ENCODE measurements at places on chromosomes 6 and 20.

DNA sequence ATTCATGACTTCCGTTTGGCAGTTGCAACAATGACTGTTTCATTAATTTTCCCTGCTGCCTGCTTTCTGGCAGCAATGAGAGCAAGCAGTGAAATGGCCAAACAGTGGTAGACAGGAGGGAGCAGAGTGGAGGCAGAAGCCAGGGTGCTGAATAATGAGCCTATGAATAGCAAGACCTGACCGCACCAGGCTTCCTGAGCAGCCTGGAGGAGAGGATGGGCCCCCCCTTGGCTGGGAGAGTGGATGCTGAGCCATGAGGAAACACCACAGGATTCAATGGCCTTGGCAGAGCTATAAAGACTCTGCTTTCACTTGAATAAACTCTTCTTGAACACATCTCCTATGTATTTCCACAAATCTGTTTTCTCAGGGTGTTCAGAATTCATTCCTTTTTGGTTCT is 68.1 kb upstream of the SNRPB2 start:
- no peak for DNase-seq

GRCh38 chr6:37324131-37325033 is 29.4 kb upstream of the RNF8 start:
- no peak for DNase-seq

DNA sequence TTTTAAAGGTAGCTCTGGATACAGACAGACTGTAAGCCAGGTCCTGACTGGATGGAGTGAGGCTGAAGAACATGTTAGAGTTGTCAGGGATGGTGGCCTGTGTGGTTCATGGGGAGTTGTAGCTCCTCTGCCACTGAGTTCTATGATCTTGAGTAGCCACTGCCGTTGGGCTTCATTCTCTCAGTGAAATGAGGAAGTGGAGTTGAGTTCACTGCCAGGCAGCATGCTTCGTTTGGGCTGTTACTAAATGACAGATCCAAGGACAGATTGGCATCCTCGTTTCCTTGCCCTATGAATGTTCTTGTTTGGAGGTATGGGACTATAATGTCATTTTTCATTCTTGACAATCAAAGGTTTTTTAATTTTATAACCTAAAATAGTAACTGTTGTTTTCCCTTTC is 37.2 kb downstream of the SCAND1 start:
- DNase-seq, result no peak

DNA sequence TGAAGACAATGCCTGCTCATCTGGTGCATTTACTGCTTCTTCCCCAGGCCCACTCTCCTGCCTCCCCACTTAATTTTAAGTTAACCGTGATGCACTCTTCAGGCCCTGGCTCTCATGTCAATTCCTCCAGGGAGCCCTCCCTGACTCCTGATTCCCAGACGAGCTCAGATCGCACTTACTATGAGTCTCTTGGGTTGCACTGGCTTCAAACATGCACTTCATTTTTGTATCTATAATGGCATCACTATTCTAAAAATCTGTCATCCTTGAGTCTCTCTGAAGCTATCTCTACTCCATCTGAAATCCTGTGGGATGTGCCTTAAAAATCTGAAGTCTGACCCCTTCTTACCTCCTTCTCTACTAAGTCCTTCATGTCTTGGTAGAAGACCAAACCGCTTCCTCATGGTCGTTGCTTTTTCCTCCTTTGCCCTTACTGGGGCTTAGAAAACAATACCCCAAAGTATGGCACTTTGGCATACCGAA is 24.7 kb downstream of the COX4I2 start:
- no peak for DNase-seq

DNA sequence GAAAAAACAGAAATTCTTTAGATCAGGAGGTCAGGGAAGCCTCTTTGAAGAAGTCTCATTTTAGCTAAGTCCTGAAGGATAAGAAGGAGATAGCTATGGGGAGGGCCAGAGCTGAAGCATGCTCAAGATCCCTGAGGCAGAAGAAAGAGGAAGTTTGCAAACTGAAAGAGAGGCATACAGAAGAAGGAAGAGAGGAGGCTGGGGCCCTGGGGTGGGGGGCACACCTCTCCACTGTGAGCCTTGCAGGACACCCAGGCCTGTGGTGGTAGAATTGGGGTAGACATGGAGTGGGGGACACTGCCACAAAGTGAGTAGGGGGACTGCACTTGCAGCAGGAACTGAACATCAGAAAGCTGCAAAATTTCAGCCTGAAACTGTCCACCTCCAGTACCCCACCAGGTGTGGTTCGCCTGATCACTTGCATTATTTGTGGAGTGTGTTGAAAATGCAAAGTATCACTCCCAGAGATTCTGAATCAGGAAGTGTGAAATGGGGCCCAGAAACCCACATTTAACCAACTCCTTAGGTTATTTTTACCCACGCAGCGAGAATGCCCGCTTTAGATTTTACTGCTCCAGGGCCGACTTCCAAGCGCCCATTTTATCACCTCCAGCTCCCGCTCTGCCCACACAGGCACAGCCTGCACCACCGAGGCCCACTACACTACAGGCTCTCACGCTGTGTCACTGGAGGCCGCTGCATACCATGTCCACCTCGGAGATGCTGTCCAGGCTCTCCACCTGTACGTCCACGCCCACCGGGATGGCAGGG is 44.0 kb downstream of the GABRR2 start:
- DNase-seq, result no peak

All from effector memory CD8-positive, alpha-beta T cell (primary cell).